Esophagus squamous epithelium (tissue), 5 donors: ENCODE measurements at places on chromosomes 16 and 17.

DNA sequence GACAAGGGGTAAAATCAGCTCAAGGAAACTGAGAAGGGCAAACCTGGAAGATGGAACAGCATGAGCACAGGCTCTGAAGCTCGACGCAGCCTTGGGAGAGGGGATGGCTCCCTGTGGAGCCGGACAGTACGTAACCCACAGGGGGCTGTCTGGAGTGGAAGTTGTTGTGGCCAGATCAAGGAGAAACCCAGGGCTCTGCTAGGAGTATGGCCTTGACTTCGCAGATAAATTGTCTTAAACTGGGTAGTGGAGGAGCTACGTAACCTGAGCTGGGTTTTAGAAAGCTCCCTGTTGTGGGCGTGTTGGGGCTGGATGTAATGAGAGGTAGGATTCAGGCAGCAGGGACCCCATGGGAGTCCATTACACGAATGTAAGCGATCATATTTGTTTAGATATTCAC, 25.5 kb upstream of the AXIN2 start:
- DNase-seq = no peak

DNA sequence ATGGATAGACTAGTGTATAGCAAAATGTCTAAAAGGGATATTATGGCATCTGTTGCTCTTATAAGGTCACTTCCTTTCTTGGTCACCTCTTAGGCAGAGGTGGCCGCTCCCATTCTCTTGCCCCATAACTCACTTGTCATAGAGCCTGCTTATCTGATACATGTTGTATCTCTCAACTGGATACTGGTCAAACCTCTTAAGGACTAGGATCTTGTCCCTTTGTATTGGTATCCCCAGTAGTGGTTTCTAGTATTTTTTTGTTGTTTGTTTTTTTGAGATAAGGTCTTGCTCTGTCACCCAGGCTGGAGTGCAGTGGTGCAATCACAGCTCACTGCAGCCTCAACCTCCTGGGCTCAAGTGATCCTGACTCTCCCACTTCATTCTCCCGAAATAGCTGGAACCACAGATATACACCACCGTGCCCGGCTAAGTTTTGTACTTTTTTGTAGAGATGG, 27.0 kb downstream of the ZSWIM7 start:
- DNase-seq = no peak

- DNase-seq = no peak
These were observed 5.9 kb upstream of the DNASE1L2 start for GRCh38 chr16:2230376-2230775.

- no peak for DNase-seq
These were observed 473.2 kb upstream of the SALL1 start for GRCh38 chr16:51624080-51624775.

DNA sequence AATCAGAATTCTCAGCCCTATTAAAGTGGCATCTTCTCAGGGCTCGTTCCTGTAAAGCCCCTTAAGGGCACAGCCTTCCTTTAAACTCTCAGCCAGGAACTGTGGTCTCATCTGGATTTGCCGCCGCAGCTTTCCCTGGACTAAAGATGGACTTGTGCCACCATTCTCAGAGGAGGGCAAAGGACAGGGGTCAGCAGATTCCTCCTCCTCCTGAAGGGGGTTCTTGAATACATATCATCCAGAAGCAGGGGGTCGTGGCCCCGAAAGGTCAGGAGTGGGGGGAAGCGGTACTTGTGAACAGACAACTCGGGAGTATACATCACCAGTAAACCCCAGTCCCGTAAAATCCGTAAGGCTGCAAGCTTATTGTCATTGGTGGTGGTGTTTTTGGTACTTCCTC, 174.8 kb downstream of the RPTOR start:
- DNase-seq = no peak

GRCh38 chr17:58506354-58507080, 7.9 kb downstream of the MTMR4 start:
- DNase-seq = no peak

DNA sequence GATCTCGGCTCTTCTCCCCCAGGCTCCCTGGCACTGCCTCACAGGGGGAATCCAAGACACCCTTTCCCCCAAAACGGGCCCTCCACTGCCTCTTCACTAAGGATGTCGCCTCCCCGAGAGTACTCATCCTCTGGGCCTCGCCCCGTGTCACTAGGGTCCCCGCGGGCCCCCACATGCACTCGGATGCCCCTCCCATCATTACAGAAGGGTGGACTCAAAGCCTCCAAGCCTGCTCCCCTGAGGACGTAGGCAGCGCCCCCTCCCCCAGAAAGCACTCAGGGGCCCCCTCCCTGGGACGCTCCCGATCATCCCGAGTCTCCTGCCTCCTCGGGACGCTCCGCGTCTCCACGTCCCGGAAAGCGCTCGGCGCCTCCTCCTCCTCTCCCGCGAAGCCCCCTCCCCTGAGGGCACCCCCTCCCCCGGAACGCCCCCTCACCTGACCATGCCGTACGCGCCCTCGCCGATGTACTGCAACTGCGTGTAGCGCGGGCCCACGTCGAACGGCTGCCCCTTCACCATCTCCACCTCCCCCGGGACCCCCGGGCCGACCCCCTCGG, 338 bp downstream of the MAPK3 start:
- DNase-seq = no peak

DNA sequence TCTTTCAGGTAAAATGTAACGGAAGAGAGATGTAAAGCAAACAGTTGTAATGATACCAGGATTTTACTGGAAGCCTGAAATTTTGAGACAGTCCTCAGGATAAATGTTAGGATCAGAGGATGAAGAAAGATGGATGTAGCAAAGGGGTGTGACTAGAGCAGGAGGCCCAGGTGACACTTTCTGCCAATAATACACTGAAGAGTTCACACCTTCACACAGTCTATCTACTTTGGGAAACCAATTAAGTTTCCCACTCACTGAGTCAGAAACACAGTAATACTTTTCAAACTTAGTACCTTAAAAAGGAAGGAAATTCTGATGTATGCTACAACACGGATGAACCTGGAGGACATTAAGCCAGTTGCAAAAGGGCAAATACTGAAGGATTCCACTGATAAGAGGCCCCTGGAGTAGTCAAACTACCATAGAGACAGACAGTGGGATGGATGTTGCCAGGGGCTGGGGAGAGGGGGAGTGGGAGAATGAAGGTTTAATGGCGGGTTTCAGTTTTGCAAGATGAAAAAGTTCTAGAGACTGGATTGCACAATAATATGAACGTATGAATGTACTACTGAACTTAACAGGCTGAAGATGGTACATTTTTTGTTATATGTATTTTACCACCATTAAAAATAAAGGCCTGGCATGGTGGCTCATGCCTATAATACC, 62.3 kb downstream of the CYTH1 start:
- DNase-seq = no peak

- DNase-seq = no peak
These were observed 44.2 kb upstream of the TANC2 start for GRCh38 chr17:62921817-62922216.

DNA sequence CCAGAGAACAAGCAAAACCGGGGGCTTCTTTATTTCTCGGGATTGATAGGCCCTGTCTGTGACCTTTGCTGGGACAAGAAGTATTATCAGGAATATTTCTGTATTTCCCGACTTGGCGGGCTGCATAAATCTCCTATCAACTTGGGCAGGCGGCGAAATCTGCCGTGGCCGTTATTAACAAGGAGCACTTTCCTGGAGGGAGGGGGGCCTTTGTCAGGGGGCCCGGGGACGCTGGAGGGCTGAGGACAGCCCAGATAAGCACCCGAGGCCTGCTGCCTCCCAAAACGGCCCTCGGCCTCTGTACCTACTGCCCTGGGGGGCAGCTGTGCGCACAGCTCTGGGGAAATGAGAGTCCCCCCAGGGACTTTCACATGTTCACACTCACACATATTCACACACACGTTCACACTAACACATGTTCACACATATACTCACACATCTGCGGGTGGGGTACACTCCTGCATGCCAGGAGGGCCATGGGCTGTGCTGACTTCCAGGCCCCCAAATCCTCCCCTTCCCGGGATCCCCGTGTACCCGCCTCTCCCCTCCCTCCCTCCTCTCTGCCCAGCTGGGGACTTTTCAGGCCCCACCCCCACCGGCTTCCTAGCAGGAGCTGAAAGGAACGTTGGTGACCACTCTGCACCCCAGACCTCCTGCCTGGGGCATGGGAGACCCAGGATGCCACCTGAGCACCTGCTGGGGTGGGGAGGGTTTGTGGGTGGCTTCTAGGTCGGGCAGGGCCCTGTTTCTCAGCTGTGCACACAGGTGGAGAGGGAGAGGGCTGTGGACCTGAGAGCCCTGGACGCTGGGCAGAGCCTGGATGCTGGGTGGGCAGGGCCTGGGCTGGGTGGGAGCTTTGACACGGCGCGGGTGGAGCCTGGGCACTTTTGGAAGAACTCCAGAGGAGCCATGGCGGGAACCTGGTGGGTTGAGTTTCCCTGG, 24.3 kb upstream of the GSE1 start:
- DNase-seq = no peak

- no peak for DNase-seq
These were observed at the start of gene RNF135 for GRCh38 chr17:30970831-30971567. Gene RNF135 (plus strand): TSS chr17:30971039. CDS start chr17:30971074, 35 bp downstream.

- DNase-seq = no peak
These were observed 39.0 kb upstream of the EMP2 start for GRCh38 chr16:10619271-10619849.

- DNase-seq = no peak
These were observed 353.9 kb downstream of the CPPED1 start for GRCh38 chr16:12449795-12450194.

DNA sequence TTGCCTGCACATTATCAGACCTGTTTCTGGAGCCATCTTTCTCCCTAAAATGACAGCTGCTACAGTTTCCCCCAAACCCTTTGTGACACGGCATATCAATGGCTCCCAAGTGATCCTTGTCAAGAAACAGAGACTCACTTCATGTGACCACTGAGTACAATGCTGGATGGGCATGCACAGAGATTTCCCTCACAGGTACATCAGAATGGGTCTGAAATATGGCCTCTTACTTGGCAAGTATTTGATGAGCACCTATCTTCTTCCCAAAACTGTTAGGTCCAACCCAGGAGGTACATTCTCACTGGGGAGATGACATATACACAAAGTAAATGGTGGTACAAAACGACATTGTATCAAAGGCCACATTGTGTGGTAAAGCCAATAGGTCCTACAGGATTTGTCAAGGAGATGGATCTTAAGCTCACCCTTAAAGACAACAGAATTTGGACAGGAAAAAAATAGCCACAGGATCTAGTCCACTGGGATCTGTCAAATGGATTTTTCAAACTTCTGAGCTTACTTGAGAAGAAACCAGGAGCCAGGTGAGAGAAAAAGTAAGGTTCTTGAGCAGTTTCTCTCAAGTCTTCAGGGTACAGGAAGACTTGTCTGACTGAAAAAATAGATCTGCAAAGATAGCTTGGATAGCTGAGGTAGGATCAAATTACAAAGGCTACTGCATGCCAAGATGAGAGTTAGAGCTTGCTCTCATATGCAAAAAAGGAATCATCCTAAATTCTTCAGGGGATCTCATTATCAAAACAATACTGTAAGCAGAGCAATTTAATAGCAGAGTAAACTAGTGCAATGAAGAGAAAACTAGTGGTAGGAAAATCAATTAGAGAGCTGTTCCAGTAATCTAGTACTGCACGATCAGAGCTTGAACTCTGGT, 28.8 kb downstream of the RNF43 start:
- DNase-seq = no peak

DNA sequence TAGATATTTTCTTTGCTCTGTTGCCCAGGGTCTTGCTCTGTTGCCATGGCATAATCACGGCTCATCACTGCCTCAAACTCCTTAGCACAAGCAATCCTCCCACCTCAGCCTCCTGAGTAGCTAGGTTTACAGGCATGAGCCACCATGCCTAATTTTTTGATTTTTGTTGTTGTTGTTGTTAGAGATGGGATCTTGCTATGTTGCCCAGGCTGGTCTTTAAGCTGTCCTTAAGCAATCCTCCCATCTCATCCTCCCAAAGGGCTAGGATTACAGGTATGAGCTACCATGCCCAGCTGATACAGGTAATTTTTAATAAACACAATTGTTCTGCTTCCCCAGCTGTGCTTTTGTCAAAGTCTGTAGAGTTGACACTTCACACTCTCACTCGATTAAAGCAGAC, 159.3 kb downstream of the PARN start:
- no peak for DNase-seq

- no peak for DNase-seq
These were observed 123.2 kb downstream of the CDRT15L2 start for GRCh38 chr17:20702692-20703091.

- no peak for DNase-seq
These were observed 51.7 kb downstream of the NLK start for GRCh38 chr17:28093999-28094716.

GRCh38 chr17:81837641-81838040, 2.8 kb upstream of the PPP1R27 start:
- no peak for DNase-seq
